ENCODE measurements at places on chromosomes 11 and 22.
A peak's percentile ranks its signal among the peaks of the same experiment; 100 is the strongest.

DNA sequence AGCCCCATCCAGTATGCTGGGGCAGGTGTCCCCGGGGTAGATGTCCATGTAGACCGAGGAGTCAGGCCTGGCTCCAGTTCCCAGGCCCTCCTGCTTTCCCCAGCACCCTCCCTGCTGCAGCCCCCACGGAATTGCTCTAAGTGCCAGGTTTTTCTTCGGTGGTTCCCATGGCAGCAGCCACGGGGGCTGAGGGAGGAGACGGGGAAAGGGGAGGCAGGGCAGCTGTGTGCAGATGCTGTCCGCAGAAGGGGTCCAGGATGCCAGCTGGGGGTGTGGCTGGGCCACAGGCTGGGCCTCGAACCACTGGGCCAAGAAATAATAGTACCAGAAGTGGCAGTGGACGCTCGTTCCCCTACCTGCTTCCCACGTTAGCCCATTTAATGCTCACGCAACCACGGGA is 25.0 kb downstream of the SHISAL1 start:
- H3K36me3 ChIP-seq, result no peaks in the 10 kb centered on the region
- no peaks in the 10 kb centered on the region for H3K27me3 ChIP-seq
- no peaks in the 10 kb centered on the region for H3K4me1 ChIP-seq
- H3K27ac ChIP-seq, result no peak overlapping the region
- no peak for DNase-seq

GRCh38 chr22:37229012-37229804 is 14.9 kb downstream of the RAC2 start:
- no peaks in the 10 kb centered on the region for H3K36me3 ChIP-seq
- no peak for DNase-seq
- no peak overlapping the region for H3K27ac ChIP-seq
- H3K27me3 ChIP-seq, result no peaks in the 10 kb centered on the region
- H3K4me1 ChIP-seq, result no peaks in the 10 kb centered on the region

DNA sequence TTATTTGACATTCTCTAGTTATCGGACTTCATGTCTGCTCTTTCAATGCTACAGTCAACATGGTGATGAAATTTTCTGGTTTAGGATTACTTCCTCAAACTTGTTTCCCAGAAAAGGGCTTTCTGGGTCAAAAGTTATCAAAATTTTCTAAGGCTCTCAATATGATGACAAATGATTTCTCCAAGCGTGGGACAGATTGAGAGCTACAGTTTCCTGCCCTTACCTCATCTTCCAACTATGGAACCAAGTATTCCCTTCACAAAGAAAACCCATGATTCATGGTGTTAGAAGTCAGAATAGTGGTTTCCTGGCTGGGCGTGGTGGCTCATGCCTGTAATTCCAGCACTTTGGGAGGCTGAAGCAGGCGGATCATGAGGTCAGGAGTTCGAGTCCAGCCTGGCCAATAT is 17.8 kb downstream of the MYO18B start:
- peak; percentile 57 for DNase-seq
- H3K4me1 ChIP-seq, result peaks cover 32% of the 10 kb centered on the region
- no peak overlapping the region for H3K4me3 ChIP-seq
- H3K36me3 ChIP-seq, result no peaks in the 10 kb centered on the region
- H3K27ac ChIP-seq, result no peak overlapping the region
- no peaks in the 10 kb centered on the region for H3K27me3 ChIP-seq

- peaks cover 1% of the 10 kb centered on the region for H3K27me3 ChIP-seq
- no peak overlapping the region for H3K27ac ChIP-seq
- peaks cover 20% of the 10 kb centered on the region for H3K4me1 ChIP-seq
- peak; percentile 53 for DNase-seq
Observed at GRCh38 chr11:114031246-114031966, 28.1 kb upstream of the ZBTB16 start.

GRCh38 chr11:85826116-85826855 is 15.3 kb upstream of the SYTL2 start:
- no peaks in the 10 kb centered on the region for H3K36me3 ChIP-seq
- peaks cover 47% of the 10 kb centered on the region for H3K4me1 ChIP-seq
- H3K4me3 ChIP-seq, result no peak overlapping the region
- DNase-seq, result peak; percentile 80
- H3K27ac ChIP-seq, result peak overlapping the region; percentile 17

GRCh38 chr11:1009991-1010390 is 26.5 kb downstream of the MUC6 start:
- H3K4me3 ChIP-seq, result no peak overlapping the region
- no peaks in the 10 kb centered on the region for H3K4me1 ChIP-seq
- H3K36me3 ChIP-seq, result no peaks in the 10 kb centered on the region
- H3K27ac ChIP-seq, result no peak overlapping the region
- no peak for DNase-seq

DNA sequence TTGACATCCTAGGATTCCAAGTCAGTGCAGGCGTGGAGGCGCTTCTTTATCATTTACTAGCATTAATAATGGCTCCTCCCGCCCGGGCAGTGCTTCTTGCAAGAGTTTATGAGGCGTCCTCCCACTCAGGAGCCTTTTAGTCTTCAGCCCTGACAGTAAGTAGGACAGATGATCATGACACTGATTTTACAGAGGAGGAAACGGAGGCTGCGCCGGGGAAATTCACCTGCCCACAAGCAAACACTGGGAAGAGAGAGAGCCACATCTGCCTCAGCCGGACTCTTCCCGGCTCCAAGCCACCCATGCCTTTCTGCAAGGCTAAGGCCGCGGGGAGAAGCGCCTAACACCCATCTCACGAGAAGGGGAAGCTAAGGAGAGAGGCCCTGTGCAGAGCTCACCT is 35.9 kb downstream of the KIAA0930 start:
- no peak overlapping the region for H3K4me3 ChIP-seq
- H3K4me1 ChIP-seq, result peaks cover 19% of the 10 kb centered on the region
- H3K27ac ChIP-seq, result no peak overlapping the region
- DNase-seq, result no peak
- no peaks in the 10 kb centered on the region for H3K27me3 ChIP-seq
